ENCODE measurements at places on chromosomes 16 and 17. TPM values are rescaled to one million over a fixed set of nuclear protein-coding genes. Genes with fewer than 3 reads are reported as not detected.
A peak's percentile ranks its signal among the peaks of the same experiment; 100 is the strongest.

GRCh38 chr16:83967091-83967490 lies 953 bp upstream of the NECAB2 start:
- H3K27me3 ChIP-seq: peaks cover 30% of the 10 kb centered on the region
- DNase-seq: no peak
- H3K4me1 ChIP-seq: no peaks in the 10 kb centered on the region

GRCh38 chr16:86034421-86034919 lies 135.5 kb downstream of the IRF8 start:
- H3K4me1 ChIP-seq: no peaks in the 10 kb centered on the region
- no peak overlapping the region for H3K27ac ChIP-seq
- DNase-seq: no peak
- H3K36me3 ChIP-seq: no peaks in the 10 kb centered on the region
- H3K4me3 ChIP-seq: no peak overlapping the region

DNA sequence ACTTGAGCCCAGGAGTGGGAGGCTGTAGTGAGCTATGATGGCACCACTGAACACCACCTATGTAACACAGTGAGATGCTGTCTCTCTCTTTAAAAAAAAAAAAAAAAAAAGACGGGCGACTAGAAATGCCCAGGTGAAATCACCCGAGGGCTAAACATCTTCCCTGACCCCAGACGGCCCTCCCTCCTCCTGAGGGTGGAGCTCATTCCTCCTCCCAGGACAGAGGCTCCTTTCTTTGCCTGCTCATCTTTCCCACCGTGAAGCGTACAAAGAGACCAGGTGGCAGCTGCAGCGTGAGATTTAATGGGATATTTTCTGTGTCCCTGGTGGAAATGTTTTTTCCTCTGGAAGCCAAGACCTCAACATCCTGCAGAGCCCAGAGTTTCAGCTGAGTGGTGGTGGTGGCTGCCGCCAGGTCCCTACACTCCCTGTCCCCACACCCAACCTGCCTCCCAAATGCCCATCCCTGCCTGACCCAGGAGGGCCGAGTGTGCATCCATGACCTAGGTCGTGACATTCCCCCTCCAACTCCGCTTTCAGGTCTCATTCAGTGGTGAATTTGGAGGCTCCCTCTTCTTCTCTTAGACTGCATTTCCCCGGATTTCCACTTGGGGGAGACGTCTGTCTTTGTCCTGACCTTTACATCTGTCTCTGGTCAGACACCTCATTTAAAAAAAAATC lies 14.4 kb upstream of the GPRC5B start:
- H3K27me3 ChIP-seq: no peaks in the 10 kb centered on the region
- no peaks in the 10 kb centered on the region for H3K4me1 ChIP-seq
- H3K27ac ChIP-seq: no peak overlapping the region
- peak; percentile 10 for DNase-seq
- H3K36me3 ChIP-seq: no peaks in the 10 kb centered on the region

OR1G1 gene
- polyA plus RNA-seq: not detected

DNA sequence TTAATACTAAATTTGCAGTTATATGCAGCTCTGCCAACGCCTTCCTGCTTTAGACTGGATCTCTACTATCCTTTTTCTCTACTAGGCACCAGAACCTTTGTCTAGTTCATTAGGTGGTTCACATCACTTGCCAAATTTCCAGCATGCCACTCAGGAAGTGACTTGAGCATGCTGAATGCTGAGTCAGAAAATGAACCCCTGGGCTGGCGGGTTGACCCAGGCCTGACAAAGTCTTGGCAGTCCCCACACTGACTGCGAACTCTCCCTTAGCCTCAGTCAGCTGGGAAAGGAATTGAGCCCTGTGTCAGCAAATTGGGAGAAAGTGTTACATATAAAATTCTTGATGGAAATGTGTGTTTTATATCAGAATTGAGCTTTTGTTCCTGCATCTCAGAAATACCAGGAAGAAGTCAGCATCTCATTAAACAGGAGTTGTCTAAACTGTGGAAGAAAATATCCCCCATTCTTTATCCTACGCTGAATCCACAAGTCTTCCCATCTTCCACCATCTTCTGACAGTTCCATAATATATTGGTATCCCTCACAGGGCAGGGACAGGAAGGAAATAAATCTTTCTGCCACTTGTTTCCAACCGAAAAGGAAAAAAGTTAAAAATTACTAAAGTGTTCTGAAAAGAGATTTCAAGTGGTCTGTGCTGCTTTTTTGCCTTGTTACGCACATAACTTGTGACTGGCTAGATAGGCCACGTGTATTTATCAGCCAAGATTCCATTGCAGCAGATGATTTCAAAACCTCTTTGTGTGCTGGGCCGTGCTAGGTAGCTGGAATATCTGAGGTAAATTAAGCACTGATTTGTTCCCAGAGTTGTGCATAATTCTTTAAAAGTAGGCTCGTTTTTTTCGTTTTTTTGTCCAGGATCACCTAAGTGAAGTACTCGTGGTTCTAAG lies 16.7 kb upstream of the SLC12A3 start:
- H3K27me3 ChIP-seq: no peaks in the 10 kb centered on the region
- peak; percentile 22 for DNase-seq
- H3K4me3 ChIP-seq: no peak overlapping the region
- H3K36me3 ChIP-seq: peaks cover 28% of the 10 kb centered on the region
- H3K27ac ChIP-seq: peak overlapping the region; percentile 60
- H3K4me1 ChIP-seq: peaks cover 20% of the 10 kb centered on the region

DNA sequence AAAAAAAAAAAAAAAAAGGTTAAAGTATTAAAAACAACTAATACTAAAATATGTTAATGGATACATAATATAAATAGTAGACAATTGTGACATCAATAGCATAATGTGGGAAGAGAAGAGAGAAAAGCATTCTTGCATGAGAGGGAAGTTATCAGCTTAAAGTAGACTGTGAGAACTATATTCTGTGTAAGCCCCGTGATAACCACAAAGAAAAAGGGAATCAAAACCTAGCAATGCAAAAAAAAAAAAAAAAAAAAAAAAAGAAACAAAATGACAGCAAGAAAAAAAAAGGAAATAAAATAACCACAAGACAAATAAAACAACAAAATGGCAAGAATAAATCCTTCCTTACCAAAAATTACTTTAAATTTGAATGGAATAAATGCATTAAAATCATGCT lies 39.8 kb upstream of the MYLK3 start:
- DNase-seq: peak; percentile 71
- H3K27ac ChIP-seq: peak overlapping the region; percentile 79
- no peaks in the 10 kb centered on the region for H3K36me3 ChIP-seq
- H3K4me3 ChIP-seq: peak overlapping the region; percentile 86
- peaks cover 35% of the 10 kb centered on the region for H3K4me1 ChIP-seq

DNA sequence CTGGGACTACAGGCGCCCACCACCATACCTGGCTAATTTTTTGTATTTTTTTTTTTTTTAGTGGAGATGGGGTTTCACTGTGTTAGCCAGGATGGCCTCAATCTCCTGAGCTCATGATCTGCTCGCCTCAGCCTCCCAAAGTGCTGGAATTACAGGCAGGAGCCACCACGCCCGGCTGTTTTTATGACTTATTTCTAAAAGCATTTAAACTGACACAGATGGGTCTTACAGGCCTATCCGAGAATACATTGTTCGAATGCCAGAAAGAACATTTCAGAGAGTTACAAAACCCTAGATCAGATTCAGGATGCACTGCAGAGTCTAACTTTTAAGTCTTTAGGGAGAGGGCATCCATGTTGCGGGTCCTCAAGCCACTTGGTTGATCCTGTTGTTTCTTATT lies 234.7 kb upstream of the MAF start:
- no peak for DNase-seq
- no peaks in the 10 kb centered on the region for H3K36me3 ChIP-seq
- no peak overlapping the region for H3K4me3 ChIP-seq
- no peak overlapping the region for H3K27ac ChIP-seq

- peaks cover 26% of the 10 kb centered on the region for H3K4me1 ChIP-seq
- H3K36me3 ChIP-seq: peaks cover 2% of the 10 kb centered on the region
- H3K27me3 ChIP-seq: no peaks in the 10 kb centered on the region
Measured at GRCh38 chr17:72982680-72983079, 109.8 kb downstream of the SLC39A11 start.

- H3K27ac ChIP-seq: no peak overlapping the region
- H3K4me3 ChIP-seq: no peak overlapping the region
- no peaks in the 10 kb centered on the region for H3K36me3 ChIP-seq
- no peaks in the 10 kb centered on the region for H3K27me3 ChIP-seq
- no peak for DNase-seq
Measured at GRCh38 chr17:13864521-13864920, 204.8 kb upstream of the COX10 start.

DNA sequence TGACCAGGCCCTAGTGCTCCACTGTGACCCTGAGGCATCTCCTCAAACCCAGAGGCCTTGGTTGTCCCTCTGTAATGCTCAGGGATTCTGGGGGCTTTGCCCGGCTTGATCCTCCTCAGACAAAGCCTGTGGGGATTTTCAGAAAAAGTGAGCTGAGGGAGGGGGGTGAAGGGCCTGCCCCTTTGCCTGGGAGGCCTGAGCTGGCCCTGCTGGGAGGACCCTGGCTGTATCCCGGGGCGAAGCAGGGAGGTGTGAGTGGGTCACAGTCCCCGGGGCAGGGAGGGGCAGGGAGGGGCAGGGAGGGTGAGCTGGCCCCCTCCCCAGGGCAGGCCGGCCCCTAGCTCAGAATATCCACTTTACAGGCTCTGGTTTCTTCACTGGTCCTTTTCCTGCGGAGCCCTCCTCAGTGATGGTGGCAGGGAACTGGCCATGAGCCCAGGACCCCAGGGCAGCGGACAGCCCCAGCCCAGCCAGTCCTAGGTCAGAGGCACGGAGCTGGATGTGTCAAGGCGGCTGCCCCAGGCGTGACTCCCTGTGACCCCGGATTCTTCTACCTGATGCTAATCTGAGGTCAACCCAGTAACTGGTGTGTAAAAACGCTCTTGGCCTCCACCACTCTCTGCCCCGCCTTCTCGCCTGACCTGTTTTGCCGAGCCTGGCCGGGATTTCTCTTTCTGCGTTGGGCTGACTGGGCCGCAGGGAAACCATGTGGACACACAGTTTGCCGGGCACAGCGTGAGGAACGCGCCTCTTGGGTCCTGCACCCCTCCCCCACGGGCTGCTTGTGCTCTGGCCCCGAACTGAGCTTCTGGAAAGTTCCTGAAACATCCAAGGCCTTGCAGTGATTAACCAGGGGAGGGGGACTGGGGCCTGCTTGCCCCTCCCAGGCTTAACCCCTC lies 5.8 kb upstream of the FASN start:
- no peaks in the 10 kb centered on the region for H3K36me3 ChIP-seq
- H3K4me1 ChIP-seq: peaks cover 38% of the 10 kb centered on the region
- no peak for DNase-seq
- no peak overlapping the region for H3K27ac ChIP-seq
- H3K4me3 ChIP-seq: no peak overlapping the region

- H3K36me3 ChIP-seq: no peaks in the 10 kb centered on the region
- H3K4me3 ChIP-seq: no peak overlapping the region
- H3K27me3 ChIP-seq: peaks cover 36% of the 10 kb centered on the region
- H3K27ac ChIP-seq: no peak overlapping the region
- DNase-seq: no peak
Measured at GRCh38 chr16:49696414-49697101, 159.4 kb downstream of the ZNF423 start.

PRDM7 gene
- not detected for polyA plus RNA-seq

DNA sequence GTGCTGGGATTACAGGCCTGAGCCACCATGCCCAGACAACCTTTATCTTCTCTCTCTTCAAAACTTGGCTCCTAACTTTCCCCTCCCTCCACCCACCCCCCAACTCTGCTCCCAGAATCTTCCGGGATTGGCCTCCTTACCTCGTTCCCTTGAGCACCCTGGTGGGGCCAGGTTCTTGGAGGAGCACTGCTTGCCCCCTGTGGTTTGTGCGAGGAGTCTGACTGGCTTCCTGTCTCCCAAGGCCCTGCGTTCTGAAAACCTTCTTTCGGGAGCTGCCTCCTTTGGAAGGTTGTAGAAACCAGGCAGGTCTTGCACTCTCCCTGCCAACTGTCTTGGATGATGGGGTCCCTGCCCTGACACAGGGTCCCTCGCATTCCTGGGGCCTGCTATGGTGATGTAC lies 19.8 kb downstream of the PLXDC1 start:
- H3K27ac ChIP-seq: no peak overlapping the region
- H3K36me3 ChIP-seq: no peaks in the 10 kb centered on the region
- no peaks in the 10 kb centered on the region for H3K4me1 ChIP-seq

UQCRC2 gene
- 195 TPM for polyA plus RNA-seq

DNA sequence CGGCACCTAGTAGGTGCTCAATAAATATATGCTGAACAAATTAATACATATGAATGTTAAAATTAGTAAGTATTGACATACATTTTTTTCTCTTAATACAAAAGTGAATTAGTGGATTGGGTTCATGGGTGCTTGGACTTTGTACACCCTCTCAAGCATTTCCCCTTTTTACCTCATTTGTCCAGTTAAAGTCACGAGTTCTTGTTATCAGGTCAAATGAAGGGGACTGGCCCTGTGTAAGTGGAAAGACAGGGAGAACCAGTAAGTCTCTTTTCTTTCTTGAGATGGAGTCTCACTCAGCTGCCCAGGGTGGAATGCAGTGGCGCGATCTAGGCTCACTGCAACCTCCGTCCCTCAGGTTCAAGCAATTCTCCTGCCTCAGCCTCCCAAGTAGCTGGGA lies 13.7 kb upstream of the RANGRF start:
- no peaks in the 10 kb centered on the region for H3K4me1 ChIP-seq
- H3K4me3 ChIP-seq: no peak overlapping the region
- H3K27me3 ChIP-seq: no peaks in the 10 kb centered on the region
- DNase-seq: no peak
- H3K36me3 ChIP-seq: peaks cover 4% of the 10 kb centered on the region

DNA sequence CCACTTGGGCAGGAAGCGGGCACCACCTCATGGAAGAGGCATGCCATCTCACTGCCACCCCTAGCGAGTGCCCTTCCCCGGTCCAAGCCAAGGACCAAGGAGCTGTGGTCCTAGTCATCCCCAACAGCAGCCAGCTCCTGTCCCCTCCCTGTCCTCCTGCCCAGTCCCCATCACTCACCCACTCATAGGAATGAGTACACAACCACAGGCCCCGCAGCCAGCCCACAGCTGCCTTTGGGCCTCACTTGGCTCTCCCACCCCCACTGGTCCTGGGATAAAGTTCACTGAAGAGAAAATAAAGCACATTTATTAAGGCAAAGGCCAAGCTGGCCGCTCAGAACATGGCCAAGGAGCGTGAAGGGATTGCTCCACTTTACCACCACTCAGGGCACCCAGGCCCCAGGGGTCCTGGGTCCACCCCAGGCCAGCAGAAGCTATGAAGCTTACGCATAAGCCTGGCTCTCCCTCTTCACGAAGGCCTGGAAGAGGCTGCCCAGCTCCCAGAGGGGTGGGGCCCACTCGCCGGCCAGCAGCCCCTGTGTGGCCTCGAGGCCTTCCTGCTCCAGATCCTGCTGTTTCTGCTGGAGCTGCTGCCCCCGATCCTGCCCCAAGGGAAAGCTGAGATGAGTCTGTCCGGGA lies 3.6 kb downstream of the SCRN2 start:
- DNase-seq: no peak
- no peak overlapping the region for H3K4me3 ChIP-seq
- H3K4me1 ChIP-seq: peaks cover 18% of the 10 kb centered on the region
- peaks cover 7% of the 10 kb centered on the region for H3K36me3 ChIP-seq
- no peak overlapping the region for H3K27ac ChIP-seq

CDH13 gene
- 0.13 TPM for polyA plus RNA-seq

TBC1D3H gene
- not detected for polyA plus RNA-seq
